ENCODE measurements at places on chromosomes 5 and 9.

- no peak for DNase-seq
Observed at GRCh38 chr5:138369706-138370105, 17.2 kb downstream of the KDM3B start.

GRCh38 chr5:12805165-12805698 lies 901.0 kb upstream of the CTNND2 start:
- no peak for DNase-seq

DNA sequence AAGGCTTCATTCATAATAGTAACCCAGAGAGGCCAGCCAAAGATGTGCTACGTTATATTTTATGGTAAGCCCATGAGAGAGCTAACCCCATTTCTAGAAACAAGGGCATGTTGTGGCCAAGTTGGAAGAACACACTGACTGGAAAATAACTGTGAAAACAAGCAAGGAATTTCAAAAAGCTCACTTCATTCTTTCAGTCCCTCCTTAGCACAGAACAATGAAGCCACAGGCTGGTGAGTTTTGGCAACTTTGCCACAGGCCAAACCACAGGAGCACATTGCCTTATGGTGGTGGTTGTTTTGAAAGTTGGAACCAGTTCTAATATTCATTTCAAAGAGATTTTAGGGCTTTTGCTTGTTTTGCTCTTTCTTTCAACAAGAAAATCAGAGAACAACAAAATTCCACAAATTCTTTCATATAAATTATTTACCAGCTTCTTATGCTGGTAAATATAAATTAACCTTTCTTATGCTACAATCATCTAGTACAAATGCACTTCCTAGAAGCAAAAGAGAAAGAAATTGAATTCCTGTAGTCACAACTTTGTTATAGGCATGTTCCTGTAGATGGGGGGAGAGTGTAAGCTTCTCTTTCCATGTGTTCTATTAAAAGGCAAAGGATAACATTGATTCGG lies 225.4 kb upstream of the RFX3 start:
- DNase-seq = peak; percentile 40

DNA sequence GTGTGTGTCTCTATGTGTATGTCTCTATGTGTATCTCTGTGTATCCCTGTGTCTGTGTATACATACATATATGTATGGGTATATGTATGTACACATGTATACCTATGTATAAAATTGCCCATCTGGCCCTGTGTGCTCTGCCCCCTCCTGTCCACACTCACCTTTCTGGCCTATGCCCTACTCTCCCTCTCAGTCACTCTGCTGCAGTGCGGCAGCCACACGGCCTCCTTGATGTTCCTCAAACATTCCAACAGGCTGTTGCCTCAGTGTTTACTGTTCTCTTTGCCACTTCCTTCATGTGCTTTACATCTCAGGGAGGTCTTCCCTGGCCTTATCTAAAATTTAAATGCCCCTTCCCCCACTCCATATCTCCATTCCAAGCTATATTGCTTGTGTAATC lies 18.3 kb upstream of the RNF180 start:
- no peak for DNase-seq

GRCh38 chr5:2001300-2001699 lies 118.6 kb upstream of the IRX4 start:
- no peak for DNase-seq
